ENCODE measurements at places on chromosomes 4 and X.

- DNase-seq, result no peak
Measured at GRCh38 chr4:87961993-87962392, 13.5 kb upstream of the SPP1 start.

DNA sequence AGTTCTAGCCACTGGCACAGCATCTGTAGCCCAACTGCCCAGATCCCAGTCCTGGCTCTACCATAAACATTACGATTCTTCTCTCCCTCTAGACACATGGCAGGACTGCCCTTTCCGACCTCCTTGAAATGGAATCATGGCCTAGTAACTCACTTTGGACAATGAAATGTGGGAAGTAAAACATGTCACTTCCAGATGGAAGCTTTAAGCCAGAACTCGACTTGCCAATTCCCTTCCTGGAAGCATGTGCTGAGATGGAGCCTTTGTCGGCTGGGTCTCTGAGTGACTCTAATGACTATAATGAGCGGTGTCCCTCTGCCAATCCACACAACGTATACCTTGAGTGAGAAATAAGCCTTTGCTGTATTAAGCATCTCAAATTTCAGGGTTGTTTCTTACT lies 34.7 kb downstream of the SH3RF1 start:
- DNase-seq, result no peak

- DNase-seq, result no peak
Measured at GRCh38 chr4:14167876-14168510, 540.5 kb upstream of the BOD1L1 start.

- no peak for DNase-seq
Measured at GRCh38 chr4:47534772-47535171, 49.7 kb downstream of the ATP10D start.

DNA sequence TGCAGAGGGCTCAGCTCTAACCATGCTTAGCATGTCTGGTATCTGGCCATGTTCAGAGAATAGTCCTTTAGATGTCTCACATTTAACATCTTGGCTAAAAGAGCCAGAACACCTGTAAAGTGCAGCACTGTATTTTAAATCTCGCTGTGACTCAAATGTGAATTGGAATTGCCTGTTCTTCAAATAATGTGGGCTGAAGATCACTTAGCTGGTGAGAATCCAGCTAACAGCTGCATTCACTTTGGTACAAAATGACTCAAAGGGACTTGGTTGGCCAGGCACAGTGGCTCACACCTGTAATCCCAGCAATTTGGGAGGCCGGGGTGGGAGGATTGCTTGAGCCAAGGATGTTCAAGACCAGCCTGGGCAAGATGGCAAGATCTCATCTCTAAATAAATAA lies 63.5 kb upstream of the PLAC8 start:
- DNase-seq, result no peak

DNA sequence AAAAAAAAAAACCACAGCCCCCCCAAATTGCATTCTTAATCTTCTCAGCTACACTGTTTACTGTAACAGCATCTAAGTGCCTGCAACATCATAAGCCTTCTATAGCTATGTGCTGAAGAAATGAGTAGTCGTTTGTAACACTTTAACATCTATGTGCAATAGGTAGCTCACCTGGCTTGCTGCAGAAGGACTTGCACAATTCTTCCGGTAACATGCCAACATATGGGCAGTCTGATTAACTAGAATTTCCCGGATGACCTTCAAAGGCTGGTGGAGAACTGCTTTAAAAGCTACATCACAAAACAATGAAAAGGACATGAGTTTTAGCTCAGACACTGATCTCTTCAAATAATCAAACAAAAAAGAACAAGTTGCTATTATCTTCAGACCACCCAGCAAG lies 52.9 kb downstream of the METTL14 start:
- no peak for DNase-seq

DNA sequence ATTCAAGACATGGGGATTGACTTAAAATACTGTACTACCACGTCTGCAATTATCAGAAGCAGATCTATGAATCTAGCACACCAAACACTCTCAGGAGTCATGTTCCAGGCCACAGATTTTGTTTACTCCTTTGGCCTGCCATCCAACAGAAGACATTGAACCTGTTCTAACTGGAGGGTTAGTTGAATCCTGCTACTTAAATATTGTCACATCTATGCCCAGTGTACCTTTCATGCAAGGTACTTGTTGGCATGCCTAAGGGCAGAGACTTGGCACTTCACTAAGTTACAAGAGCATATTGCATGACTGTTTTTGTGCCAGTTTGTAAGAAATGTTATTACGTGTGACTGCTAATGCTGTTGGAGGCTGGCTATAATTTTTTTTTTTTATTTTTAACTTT lies 126.9 kb upstream of the BCOR start:
- no peak for DNase-seq

- DNase-seq, result peak; percentile 29
Measured at GRCh38 chr4:77465271-77465670, 140.3 kb upstream of the CXCL13 start.

DNA sequence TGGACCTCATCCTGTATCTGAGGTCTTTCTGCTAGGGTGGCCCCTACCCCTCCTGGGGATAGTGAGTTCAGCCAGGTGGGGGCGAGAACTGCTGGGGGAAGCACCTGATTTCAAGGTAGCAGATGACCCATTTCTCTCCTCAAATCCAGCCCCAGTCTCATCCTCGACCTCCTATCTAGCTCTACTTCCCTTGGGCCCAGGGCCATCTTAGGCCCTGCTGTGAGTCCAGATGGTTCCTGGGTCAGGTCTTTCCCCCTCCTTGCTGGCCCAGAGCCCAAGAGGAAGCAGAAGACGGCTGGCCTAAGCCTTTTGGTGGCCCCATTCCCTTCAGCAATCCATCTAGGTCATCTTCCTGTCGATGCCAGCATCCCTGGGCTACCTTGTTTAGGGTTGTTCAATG lies 3.3 kb downstream of the CDK16 start:
- no peak for DNase-seq

DNA sequence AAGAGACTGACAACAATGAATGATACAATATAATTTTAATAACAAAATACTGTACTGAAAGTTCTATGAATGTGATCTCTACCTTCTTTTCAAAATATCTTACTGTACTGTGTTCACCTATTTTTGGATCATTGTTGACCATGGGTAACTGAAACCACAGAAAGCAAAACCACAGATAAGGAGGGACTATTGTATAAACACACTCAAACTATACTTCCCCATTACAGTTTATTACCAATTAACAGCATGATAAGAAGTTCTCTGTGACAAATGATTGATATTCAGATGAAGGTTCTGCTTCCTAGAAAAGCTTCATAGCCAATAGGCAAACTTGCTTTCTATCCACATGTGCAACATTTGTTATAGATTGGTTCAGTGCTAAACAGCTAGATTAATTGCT lies 50.1 kb downstream of the GABRG1 start:
- DNase-seq, result no peak

DNA sequence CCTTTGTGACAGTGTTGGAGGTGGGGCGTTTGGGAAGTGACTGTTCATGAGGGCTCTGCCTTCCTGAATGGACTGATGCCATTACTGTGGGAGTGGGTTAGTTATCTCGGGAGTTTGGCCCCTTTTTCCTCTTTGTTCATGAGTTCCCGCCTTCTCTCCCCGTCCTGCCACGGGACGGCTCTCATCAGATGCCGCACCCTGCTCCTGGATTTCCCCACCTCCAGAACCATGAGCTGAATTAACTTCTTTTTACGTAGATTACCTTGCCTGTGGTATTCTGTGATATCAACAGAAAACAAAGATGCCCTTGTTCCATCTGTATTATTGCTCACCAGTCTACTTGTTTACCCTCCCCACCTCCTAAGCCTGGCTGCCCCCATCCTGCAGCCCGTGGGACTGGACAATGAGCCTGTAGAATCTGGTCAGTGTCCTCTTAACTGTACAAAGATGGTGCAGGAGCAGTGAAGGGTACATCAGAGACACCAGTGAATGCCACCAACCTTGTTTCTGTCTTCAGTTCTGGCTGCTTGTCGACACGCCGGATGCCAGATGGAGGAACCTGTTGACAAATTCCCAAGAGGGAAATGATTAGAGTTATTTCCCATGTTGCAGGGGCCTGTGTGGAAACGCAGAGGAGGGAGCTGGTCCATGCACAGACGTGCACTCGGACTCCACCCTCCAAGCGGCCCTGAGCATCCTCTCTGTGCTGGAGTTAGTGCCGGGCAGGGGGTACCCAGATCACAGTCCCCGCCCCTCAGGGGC lies 104.7 kb downstream of the ABLIM2 start:
- no peak for DNase-seq

DNA sequence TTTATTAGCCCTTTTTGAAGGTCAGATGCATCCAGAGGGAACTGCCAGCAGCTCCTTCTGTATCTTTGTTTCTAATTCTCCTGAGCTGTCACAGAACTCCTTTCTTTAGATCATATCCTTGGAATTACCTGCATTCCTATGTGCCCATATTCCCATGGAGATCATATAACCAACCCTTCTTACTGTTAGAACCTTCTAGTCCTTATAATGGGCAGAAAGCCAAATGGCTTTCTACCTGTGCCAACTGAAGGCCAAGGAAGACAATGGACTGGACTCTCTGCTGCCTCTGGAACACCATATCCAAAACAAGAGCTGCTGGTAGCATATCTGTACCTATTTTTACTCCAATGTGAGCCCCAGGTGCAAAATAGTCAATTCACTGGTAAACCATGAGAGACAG lies 60.7 kb downstream of the TBC1D9 start:
- no peak for DNase-seq

DNA sequence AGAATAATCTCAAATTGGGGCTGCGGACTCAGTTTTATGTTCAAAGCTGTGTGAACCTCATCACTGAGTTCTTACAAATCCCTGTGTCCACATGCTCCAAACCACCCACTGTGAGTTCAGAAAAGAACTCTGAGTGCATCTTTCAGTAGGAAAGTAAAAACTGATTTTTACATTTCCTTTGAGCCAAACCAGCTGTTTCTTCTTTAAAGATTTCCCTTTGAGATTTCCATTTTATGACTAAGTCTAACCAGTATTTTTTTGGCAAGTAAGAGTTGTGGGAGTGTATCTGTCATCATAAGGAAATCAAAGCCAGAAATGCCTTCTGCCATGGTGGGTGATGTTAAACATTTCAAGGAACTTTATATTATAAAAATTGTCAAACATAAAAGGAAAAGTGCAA lies 100.0 kb downstream of the TET2 start:
- DNase-seq, result no peak

DNA sequence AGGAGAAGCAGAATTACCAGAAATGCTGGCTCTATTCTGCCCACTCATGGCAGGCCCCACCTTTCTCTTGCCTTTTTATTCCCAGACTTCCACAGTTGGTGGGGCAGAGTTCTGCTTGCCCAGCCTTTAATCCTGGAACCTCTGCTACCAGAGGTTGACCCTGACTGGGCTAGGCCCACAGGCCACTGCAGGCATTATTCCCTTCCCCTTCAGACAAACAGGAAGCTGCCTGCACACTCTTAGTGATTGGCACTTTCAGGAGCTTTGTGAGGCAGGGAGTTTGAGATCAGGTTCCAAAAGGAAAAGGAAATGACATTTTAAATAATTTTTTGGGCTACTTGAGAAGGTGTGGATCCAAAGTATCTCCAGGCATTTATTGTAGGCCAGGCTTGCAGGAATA lies 18.8 kb downstream of the MSN start:
- DNase-seq, result no peak

DNA sequence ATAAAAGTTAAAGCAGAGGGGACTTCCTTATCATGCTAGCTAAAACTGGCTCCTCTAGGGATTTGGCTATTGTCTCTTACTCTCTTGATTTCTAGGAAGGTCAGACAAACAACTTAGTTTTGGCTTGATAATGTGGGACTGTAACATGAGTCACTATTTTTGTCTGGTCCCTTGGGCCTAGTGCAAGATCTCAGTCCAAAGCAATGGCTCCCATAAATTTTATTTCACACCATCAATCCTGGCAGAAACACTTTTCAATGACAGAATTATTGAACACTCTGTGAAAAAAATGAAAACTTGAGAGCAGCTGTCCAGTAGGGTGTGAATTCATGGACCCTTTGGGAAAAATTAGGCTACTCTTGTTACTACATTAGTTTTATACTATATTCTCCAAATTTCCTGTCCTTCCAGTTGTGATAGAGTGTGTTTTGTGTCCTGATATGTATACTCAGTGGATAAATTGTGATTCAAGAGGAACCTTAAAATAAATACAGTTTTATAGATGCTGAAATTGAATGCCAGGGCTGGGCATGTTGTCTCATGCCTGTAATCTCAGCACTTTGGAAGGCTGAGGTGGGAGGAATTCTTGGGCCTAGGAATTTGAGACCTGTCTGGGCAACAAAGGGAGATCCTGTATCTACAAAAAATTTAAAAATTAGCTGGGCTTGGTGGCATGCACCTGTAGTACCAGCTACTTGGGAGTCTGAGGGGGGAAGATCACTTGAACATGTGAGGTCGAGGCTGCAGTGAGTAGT lies 10.8 kb upstream of the SNCA start:
- no peak for DNase-seq

DNA sequence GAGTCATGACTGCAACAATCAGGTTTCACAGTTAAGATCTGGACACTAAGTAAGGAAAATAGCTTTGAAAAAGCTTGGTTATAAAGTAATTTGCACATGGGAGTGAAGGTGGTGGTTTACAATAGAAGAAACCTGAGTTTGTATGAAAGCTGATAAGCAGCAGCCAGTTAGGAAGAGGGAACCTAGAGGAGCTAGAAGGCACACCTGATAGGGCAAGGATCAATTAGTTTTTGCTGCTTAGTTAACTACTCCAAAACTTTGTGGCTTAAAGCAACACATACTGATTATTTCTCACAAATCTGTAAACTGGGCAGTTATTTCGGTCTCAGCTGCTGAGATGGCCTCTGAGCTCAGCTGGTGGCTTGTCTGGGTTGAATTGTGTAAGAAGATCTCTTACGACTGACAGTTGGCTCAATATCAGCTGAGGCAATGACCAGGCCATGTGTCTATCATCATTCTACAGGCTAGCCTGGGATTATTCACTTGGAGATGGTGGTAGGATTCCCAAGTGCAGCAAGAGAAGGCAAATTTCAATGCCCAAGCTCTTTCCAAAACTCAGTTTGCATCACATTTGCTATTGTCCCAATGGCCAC lies 255.0 kb upstream of the PITX2 start:
- no peak for DNase-seq

GRCh38 chr4:155999725-156000124 lies 46.1 kb upstream of the CTSO start:
- no peak for DNase-seq

DNA sequence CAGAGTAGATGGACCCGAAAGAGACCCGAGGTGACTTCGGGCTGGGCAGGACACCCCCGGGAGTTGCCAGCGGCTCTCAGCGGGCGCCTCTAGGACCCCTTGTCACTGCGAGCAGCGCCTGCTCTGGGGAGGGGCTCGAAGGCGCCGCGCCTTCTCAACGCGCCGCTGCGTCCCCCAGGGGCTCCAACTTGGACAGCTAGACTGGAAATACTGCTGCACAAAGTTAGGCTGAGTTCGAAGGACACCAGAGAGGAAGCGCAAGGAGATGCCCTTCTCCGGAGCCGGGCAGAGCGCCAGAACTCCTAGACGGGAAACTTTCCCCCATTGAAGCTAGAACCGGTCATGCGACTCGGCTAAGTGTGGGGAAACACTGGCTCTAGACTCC lies 493 bp upstream of the KCNIP4 start:
- no peak for DNase-seq

DNA sequence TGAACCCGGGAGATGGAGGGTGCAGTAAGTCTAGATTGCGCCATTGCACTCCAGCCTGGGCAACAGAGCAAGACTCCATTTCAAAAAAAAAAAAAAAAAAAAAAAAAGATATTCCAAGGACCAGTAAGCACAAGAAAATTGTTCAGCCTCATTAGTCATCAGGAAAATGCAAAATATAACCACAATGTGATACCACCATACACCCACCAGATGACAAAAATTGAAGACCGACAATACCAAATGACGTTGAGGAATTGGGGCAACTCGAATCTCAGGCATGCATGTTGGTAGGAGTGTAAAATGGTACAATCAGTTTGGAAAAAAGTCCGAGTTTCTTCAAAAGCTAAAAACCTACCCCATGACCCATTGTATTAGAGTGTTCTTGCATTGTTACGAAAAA lies 130.2 kb upstream of the FAM9B start:
- DNase-seq, result no peak

Data from stimulated activated CD4-positive, alpha-beta T cell treated with anti-CD3 and anti-CD28 coated beads, Interleukin-4, amount 100 ng/mL, for 24 hours (primary cell).